A549 treated with dexamethasone at 1 μM for 4 hours (cell line): ENCODE measurements at places on chromosomes 6 and 20. TPM values are rescaled to one million over a fixed set of nuclear protein-coding genes. Genes with fewer than 3 reads are reported as not detected.

CRIP3 gene
- total RNA-seq, result 0.11 to 0.71 TPM (median 0.28 TPM) in 5 replicates

NOX3 gene
- not detected in 5 replicates for total RNA-seq

TASP1 gene
- 8.5 to 10.4 TPM (median 9.5 TPM) in 5 replicates for total RNA-seq

GMNN gene
- total RNA-seq, result 56.2 to 72.1 TPM (median 61.6 TPM) in 5 replicates
